ENCODE measurements at places on chromosomes 5 and 9.

DNA sequence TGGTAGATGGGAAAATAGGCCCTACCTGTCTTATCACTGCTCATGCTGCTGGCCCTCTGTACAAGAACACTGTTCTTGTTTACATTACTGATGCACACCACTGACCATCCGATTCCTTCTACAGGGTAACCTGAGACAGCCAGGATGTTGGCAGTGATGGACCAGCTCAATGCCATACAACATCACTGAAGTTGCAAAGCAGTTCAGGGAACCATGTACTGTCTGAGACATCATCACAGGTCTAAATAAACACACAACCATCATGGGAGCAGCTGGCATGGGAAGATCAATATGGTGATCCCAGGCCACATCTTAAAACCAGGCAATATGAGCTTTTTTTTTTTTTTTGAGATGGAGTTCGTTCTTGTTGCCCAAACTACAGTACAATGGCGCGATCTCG, 59.0 kb downstream of the IARS1 start:
- H3K27ac ChIP-seq: no peak overlapping the region
- DNase-seq: no peak

DNA sequence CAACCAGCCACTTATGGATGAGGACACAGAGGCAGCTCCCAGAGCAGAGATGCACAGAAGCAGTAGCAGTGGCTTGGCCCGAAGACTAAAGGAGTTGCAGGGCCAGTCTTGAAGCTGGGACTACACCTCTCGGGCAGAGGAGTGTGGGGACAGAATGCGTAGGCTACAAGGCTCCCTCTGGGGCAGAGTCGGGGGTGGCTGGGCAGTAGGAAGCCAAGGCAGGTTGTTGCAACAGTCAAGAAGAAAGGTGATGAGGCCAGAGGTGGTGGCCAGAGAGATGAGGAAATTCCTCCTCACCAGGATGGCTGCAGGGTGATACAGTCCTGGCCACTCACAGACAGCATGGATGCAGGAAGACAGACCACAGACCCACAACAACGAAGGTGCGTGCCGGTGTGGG, 4.9 kb upstream of the N4BP3 start:
- DNase-seq: no peak
- no peak overlapping the region for H3K27ac ChIP-seq
- H3K4me3 ChIP-seq: no peak overlapping the region
- H3K36me3 ChIP-seq: no peaks in the 10 kb centered on the region
- peaks cover 18% of the 10 kb centered on the region for H3K4me1 ChIP-seq
- H3K27me3 ChIP-seq: no peaks in the 10 kb centered on the region

GRCh38 chr5:52859628-52860027, 71.9 kb downstream of the ITGA1 start:
- no peaks in the 10 kb centered on the region for H3K27me3 ChIP-seq
- H3K4me1 ChIP-seq: no peaks in the 10 kb centered on the region
- H3K36me3 ChIP-seq: no peaks in the 10 kb centered on the region
- DNase-seq: no peak

DNA sequence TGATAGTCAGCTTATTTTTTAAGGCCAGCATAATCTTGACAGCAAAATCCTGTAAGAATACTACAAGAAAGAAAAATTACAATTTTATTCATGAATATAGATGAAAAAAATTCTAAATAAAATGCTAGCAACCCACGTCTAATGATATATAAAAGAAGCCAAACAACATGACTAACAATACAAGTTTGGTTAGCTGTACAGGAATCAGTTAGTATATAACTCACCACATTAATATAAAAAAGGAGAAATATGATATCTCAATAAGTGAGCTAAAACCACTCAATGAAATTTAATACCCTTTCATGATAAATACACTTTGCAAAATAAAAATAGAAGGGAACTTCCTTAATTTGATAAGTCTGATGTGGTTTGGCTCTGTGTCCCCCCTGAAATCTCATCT, 139.7 kb upstream of the MAN2A1 start:
- no peaks in the 10 kb centered on the region for H3K4me1 ChIP-seq
- H3K27ac ChIP-seq: no peak overlapping the region
- H3K36me3 ChIP-seq: no peaks in the 10 kb centered on the region
- no peak overlapping the region for H3K4me3 ChIP-seq
- peaks cover 5% of the 10 kb centered on the region for H3K27me3 ChIP-seq
- DNase-seq: no peak

DNA sequence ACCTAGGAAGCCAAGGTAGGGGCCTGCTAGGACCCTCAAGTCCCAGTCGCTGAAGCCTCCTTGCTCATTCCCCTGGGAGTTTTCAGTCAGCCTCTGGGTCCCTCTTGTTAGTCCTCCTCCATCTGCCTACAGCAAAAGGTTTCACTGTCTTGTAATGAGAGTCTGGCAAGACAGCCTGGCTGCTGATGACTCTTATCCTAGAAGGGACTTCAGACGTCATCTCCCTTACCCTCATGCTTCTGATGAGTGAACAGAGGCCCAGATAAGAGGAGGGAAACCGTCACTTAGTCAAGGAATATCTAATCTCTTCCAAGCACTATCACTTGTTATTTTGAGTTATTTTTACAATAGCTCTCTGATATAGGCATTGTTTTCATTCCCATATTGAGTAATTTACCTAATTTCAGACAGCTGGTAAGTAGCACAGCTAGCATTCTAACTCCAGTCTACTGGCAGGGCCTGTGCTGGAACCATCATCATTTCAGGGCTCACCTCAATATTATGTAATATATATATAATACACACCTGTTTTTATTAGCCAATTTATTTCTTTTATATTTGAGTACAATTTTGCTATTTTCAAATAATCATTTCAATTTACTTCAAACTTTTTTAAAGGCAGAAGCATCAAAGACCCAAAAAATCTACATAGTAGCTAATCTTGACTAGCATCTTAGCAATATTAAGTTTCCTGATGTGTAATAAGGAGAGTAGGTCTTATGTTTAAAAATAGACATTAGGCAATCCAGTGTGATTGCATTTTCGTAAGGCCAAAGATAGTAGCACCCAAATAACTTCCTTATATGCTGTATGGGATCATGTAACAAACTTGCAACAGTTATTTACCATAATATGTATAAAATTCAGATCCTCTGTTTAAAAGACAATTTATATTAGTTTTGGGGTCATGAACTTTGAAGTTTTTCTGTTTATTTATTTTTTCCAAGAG, 7.9 kb downstream of the CMYA5 start:
- no peak for DNase-seq
- no peaks in the 10 kb centered on the region for H3K36me3 ChIP-seq
- peaks cover 14% of the 10 kb centered on the region for H3K4me1 ChIP-seq
- no peaks in the 10 kb centered on the region for H3K27me3 ChIP-seq

DNA sequence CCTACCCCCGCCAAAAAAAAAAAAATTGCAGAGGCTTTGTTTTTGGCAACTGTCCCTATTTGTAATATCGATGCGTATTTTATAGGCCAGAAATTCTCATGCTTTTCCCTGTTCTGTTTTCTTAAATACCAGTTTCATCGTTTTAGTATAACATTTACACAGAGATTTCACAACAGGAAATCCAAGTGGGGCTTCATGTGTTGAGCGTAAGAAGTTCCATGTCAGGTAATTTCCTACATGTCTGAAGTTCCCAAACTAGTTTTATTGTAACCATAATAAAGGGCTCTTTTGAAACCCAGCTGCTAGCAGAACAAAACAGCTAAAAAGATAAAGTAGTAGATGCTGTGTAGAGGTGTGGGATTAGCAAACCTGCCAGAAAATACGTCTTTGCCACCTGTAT, 4.2 kb downstream of the SMC5 start:
- H3K4me3 ChIP-seq: peak overlapping the region; percentile 87
- H3K27ac ChIP-seq: peak overlapping the region; percentile 84
- DNase-seq: no peak
- H3K36me3 ChIP-seq: peaks cover 86% of the 10 kb centered on the region
- peaks cover 67% of the 10 kb centered on the region for H3K4me1 ChIP-seq

GRCh38 chr5:157253547-157253946, 12.4 kb upstream of the CYFIP2 start:
- H3K4me3 ChIP-seq: peak overlapping the region; percentile 64
- H3K36me3 ChIP-seq: peaks cover 85% of the 10 kb centered on the region
- H3K27ac ChIP-seq: peak overlapping the region; percentile 98
- H3K4me1 ChIP-seq: peaks cover 95% of the 10 kb centered on the region

DNA sequence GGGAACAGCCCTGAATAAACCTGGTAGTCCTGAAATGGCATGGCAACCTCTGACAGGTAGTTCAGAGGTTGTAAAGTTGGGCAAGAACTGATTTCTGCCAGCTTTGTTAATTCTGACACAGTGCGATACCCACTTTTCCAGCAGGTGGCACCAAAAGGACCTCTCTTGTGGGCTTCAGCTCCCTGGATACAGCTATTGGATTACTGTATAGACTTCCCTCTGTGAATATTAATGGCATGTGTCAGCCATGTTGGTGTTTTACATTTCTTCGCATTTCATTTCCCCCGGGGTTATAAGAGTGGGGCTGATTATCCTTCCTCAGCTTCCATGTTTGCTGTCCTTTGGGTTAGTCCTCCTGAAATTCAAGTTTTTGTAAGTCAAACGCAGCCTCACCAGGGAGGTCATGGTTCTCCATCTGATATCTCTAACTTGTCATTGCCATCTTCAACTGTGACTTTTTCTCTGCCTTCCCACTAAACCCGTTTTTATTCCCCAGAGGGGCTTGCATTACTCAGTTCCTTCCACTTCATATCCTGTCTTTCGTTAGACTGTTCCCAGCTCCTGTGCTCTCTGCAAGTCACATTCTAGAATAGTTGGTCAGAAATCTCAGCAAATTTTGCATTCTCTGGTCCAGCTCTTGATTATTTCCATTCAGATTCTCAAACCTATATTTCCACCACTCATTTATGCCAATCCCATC, 135.6 kb downstream of the LIFR start:
- no peak overlapping the region for H3K4me3 ChIP-seq
- H3K4me1 ChIP-seq: no peaks in the 10 kb centered on the region
- H3K27me3 ChIP-seq: peaks cover 47% of the 10 kb centered on the region
- H3K27ac ChIP-seq: no peak overlapping the region

DNA sequence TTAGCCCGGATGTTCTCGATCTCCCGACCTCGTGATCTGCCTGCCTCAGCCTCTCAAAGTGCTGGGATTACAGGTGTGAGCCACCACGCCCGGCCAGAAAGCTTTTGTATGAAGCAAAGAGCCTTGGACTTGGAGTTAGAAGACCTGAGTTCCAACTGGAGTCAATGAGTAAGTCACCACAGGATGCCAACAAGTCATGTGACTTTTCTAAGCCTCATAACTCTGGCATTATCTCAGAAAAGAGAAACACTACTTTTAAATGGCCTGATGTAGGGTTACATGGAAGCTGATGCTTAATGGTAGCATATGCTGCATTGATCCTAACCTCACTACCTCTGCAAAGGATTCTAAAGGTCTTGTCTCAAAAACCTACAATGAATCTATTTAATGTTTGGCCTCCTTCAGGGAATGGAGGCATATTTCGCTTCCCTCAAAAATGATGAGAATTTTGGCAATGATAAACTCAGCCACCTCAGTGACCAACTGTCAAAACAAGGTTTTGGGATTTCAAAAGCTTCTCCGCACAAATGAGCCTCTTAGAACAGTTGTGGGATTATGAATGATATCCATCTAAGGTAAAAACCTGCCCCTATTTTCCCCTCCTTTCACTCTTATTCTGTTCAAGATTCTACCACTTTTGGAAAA, 236.8 kb downstream of the ACTL7B start:
- H3K4me3 ChIP-seq: no peak overlapping the region
- H3K27me3 ChIP-seq: no peaks in the 10 kb centered on the region
- no peaks in the 10 kb centered on the region for H3K36me3 ChIP-seq
- H3K27ac ChIP-seq: no peak overlapping the region
- no peaks in the 10 kb centered on the region for H3K4me1 ChIP-seq

DNA sequence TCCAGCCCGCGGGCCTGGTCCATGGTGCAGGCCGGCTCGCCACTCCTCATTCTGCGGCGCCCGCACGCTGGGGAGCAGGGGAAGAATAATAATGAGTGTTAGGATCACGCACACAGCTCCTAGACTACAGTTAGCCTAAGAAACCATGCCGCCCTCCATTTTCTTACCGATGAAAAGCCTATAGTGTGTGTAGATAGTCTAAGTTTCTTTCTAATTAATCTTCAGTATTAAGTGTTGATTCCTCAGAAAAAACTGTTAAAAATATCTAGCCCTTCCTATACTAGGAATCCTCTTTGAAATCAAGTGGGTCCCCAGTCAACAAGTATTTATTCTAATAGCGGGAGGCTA, 9.3 kb downstream of the ZBED3 start:
- H3K4me3 ChIP-seq: peak overlapping the region; percentile 56
- H3K4me1 ChIP-seq: peaks cover 10% of the 10 kb centered on the region
- no peaks in the 10 kb centered on the region for H3K27me3 ChIP-seq
- peaks cover 2% of the 10 kb centered on the region for H3K36me3 ChIP-seq
- DNase-seq: no peak
- no peak overlapping the region for H3K27ac ChIP-seq

DNA sequence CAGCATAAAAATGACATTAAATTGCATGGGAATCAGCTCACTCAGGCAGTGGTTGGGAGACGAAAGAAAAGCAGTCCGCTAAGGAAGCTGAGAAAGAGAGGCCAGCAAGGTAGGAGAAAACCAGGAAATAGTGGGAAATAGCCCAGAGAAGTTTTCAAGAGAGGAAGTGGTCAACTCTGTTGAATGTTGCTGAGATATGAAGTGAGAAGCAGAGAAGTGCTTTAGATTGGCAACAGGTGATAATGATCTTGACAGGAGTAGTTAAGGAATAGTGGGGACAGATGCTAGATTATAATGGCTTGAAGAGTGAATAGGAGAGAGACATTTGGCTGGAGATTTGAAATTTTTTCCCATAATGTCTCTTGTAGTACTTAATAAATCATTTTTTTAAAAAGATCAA, 30.8 kb downstream of the CNTRL start:
- H3K27me3 ChIP-seq: no peaks in the 10 kb centered on the region
- peaks cover 10% of the 10 kb centered on the region for H3K4me1 ChIP-seq
- H3K36me3 ChIP-seq: peaks cover 79% of the 10 kb centered on the region
- H3K27ac ChIP-seq: peak overlapping the region; percentile 24

GRCh38 chr5:74492230-74492629, 148.3 kb downstream of the ENC1 start:
- no peak overlapping the region for H3K27ac ChIP-seq
- no peak for DNase-seq
- H3K4me3 ChIP-seq: no peak overlapping the region
- H3K36me3 ChIP-seq: no peaks in the 10 kb centered on the region
- peaks cover 20% of the 10 kb centered on the region for H3K27me3 ChIP-seq
- H3K4me1 ChIP-seq: no peaks in the 10 kb centered on the region

GRCh38 chr5:133052317-133053175, 733 bp downstream of the HSPA4 start:
- no peaks in the 10 kb centered on the region for H3K27me3 ChIP-seq
- H3K27ac ChIP-seq: peak overlapping the region; percentile 100
- H3K36me3 ChIP-seq: peaks cover 51% of the 10 kb centered on the region
- peak overlapping the region; percentile 99 for H3K4me3 ChIP-seq

- peak overlapping the region; percentile 88 for H3K27ac ChIP-seq
- no peaks in the 10 kb centered on the region for H3K27me3 ChIP-seq
- peaks cover 35% of the 10 kb centered on the region for H3K4me1 ChIP-seq
- no peak overlapping the region for H3K4me3 ChIP-seq
- peaks cover 92% of the 10 kb centered on the region for H3K36me3 ChIP-seq
- DNase-seq: no peak
Measured at GRCh38 chr5:141623186-141623585, 4.4 kb upstream of the DIAPH1 start.

GRCh38 chr5:106649031-106649430, 1021.7 kb downstream of the EFNA5 start:
- no peak for DNase-seq
- H3K4me3 ChIP-seq: no peak overlapping the region
- no peaks in the 10 kb centered on the region for H3K36me3 ChIP-seq
